ENCODE measurements at places on chromosomes 7 and 10.

DNA sequence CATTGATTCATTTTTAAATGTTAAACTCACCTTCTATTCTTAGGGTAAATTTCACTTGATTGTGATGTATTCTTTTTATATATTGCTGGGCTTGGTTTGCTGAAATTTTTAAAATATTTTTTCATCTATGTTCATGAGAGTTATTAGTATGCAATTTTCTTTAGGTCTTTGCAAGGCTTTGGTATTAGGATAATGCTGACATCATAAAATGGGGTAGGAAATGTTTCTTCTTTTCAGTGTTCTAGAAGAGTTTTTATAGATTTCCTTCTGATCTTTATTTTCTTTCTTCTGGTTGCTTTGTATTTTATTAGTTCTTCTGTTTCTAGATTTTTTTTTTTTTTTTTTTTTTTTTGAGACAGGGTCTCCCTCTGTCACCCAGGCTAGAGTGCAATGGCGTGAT is 56.3 kb downstream of the AHCYL2 start:
- DNase-seq: no peak

GRCh38 chr7:39132306-39132705 is 154.6 kb downstream of the POU6F2 start:
- no peak for DNase-seq

DNA sequence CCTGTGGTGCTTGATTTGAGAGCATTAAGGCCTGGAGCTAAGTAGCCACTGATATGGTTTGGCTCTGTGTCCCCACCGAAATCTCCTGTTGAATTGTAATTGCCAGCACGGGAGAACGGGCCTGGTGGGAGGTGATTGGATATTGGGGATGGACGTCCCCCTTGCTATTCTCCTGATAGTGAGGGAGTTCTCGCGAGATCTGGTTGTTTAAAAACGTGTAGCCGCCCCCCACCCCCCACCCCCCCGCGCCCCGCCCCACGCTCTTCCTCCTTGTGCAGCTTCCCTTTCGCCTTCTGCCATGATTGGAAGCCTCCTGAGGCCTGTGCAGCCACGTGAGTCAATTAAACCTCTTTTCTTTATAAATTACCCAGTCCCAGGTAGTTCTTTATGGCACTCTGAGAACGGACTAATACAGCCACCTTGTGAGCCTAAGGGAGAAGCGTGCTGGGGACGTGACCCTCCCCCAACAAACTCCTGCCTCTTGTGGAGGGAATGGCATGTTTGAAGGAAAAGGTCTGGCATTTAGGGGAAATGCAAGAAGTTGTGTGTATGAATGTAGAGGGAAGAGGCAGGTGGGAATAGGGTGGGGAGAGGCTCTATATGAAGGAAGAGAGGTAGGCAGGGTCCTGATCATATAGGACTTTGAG is 118.0 kb upstream of the KMT2C start:
- DNase-seq: no peak

DNA sequence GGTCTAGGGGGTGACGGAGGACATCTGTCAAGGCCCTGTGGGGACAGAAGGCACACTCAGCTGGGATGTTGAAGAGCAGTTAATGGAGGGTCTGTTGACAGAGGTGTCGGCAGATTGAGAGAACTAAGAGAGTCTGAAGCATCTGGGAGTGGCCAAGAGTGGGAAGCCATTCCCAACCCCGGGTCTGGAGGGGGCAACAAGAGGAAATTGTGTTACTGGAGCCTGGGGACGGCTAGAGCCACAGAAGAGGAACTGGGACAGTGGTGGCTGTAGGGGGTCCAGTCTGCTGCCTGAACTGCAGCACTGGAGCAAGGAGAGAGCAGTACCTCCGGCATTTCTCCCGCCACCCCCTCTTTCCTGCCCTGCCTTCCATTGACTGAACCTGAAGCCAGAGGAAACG is 136.6 kb downstream of the CHN2 start:
- no peak for DNase-seq

DNA sequence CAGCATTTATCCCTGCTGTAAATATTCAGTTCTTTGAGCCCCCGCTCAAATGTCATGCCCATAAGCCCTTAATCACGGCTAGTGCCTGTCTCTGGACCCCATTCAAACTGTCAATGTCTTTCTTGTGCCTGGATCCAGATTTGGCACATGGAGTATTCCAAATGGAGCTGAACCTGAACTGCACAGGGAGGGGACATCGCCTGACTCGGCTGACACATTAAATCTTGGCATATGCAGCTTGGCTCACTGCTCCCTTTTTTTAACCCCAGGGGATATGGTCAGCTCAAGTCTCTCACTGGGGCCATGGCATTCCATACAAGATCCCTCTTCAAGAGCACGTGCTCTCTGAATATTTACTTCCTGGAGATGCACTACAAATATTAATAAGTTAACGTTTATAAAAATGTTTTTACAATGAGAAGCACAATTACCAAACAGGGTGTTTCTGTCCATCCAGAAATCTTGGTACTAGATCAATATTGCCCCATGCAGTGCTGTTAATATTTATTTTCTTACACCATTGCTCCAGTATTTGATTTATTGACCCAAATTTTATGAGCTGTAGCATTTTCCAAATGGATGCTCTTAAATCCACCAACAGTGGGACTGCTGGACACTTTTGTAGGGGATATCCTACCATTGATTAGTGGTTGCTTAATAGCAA is 57.4 kb downstream of the FGFR2 start:
- DNase-seq: no peak

GRCh38 chr7:150847536-150847935 is 4.8 kb upstream of the AOC1 start:
- DNase-seq: no peak

- DNase-seq: no peak
Observed at GRCh38 chr10:80064120-80064886, 14.2 kb upstream of the TMEM254 start.

DNA sequence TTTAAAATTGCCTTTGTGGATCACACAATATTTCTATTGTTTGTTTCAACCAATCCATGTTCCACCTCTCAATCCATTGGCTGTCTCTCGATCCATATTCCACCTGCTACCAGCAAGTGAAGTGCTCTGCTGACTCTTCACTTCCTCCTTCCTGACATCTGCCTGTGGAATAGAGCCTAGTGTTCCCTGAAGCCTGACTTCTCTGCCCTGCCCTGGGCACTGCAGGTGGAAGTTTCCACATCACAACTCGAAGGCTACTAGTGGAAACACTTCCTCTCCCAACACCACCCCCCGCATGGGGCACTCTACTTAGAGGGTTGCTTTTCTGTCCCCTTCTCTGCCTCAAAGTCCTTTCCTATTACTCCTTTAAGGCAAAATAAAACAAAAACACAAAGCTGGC is 563.8 kb upstream of the IGFBP3 start:
- no peak for DNase-seq

DNA sequence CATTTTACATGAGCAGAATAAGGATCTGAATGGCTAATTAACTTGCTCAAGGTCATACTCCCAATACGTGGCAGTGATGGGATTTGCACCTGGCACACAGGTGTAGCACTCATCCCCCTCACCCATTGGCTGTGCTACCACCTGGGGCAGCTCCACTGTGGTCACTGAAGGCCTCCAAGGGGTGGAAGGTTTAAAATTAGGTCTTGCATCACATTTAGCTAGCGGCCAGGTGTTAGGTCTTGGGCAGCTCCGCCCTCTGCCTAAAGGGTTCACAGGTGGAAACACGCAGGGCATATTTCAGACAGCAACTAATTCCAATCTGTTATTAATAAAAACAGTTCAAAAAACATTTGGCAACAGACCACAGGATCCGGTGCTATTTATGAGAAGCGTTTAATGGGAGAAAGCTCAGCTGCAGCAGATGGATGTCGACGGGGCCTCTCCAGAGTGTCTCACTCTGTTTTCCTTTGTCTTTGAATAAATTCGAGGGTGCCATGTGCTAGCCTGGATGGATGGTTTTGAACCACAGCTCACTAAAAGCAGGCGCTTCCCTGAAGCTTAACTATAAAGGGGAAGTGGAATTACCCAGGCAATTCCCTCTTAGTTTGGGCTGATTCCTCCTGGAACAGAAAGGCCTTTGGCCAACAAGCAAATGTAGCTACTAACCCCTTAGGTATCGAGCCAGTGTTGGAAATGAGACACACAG is 1017.6 kb downstream of the TYW1 start:
- DNase-seq: no peak

DNA sequence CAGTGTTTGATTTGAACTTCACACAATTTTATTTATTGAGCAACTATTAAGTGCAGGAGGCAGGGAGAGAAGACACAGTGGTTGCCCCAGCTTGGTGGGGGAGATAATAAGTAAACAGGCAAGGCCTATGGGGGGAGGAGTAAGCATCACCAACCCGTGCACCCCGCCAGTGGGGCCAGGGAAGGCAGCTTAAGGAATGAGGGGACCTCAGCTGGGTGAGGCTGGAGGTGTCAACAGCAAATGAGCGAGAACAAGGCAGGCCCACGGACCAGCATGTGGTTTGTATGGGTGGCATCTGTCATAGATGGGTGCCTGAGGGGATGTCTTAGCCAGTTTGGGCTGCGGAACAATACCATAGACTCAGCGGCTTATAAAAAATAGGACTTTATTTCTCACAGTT is 24.1 kb upstream of the CRHR2 start:
- DNase-seq: no peak

DNA sequence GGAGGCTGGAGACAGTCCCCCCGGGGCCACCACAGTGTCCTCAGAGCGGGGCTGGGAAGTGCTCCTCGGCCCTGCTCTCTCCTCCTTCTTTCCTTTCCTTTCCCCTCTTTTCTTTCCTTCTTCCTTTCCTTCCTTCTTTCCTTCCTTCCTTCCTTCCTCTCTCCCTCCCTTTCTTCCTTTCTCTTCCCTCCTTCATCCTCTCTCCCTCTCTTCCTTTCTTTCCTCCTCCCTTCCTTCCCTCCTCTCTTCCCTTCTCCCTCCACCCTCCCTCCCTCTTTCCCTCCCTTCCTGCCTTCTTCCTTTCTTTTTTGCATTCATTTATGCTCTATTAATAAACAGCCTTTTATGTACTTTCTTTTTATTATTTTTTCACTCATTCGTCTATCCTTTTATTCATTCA is 127.1 kb upstream of the TCERG1L start:
- no peak for DNase-seq

- no peak for DNase-seq
Observed at GRCh38 chr7:45007571-45008328, 7.7 kb downstream of the CCM2 start.

- DNase-seq: no peak
Observed at GRCh38 chr10:102935505-102935904, 17.4 kb downstream of the CNNM2 start.

- no peak for DNase-seq
Observed at GRCh38 chr10:68239596-68240150, 7.8 kb upstream of the ATOH7 start.

- no peak for DNase-seq
Observed at GRCh38 chr10:7161484-7162250, 249.2 kb downstream of the SFMBT2 start.

- no peak for DNase-seq
Observed at GRCh38 chr7:37769291-37769690, 79.1 kb upstream of the NME8 start.

DNA sequence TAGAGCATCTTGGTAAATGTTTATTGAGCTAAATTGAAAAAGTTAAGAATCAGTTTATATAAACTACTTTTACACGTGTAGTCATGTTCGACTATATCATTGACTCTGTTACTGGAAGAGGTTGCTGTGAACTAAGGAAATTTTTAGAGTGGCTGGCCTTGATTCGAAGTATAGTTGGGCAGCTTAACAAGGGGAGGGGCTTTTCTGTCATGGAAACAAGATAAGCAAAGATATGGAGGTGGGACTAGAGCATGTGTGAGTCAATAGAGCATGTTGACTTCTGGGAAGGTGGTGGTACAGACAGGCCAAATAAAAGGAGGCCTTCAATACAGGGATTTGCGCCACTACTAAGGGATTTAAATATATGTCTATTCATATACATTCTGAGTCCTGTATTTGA is 7.6 kb downstream of the ATP5F1C start:
- DNase-seq: no peak

DNA sequence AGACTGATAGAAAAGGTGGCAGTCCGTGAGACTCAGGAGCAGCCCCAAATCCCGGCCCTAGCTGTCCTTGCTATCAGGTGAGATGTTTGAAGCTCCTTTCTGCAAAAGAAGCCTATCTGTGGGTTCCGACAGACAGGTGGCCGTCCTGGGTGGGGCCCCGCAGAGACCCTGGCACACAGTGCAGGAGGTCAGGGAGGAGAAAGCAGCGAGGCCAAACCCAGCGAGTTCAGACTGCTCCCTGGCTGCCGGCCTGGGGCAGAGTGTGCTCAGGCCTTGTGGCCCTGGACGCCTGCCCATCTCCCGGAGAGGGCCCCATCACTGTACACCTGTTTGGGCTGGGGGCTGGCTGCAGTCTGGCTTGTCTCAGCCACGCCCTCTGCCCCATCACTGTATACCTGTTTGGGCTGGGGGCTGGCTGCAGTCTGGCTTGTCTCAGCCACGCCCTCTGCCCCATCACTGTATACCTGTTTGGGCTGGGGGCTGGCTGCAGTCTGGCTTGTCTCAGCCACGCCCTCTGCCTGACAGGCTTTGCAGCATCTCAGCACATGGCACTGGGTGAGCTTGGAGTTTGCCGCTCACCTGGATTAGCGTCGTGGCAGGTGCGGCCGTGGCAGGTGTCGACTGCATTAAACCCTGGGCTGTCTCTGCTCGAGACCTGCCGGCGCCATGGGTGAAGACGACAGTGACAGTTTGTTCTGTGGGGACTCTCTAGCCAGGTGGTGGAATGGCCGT is 11.8 kb upstream of the PRKAR1B start:
- no peak for DNase-seq

DNA sequence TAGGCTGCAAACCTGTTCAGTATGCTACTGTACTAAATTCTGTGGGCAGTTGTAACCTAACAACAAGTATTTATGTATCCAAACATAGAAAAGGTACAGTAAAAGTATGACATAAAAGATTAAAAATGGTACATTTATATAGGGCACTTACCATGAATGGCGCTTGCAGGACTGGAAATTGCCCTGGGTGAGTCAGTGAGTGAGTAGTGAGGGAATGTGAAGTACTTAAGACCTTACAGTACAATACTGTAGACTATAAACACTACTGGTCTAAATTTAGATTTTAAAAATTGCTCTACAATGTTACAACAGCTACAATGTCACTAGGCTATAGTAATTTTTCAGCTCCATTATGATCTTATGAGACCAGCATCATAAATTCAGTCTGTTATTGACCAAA is 146.0 kb upstream of the GNAI1 start:
- no peak for DNase-seq

DNA sequence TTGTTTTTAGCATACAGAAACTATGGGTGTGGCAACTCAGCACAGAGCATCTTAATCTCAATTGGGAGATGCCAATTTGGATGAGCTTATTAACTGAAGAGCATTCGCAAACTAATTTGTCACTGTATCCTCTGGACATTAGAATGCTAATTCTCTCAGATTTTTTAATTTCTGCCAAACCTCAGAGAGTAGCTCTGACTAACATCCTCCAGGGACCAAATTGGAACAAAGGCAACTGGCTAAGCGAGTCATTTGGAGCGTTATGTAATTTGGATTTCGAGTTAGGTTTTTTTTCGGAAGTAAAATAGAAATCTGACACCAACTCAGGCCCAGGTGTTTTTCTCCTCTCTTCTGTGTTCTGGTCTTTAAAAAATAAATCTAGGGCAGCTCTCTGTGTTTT is 201.9 kb downstream of the BMPER start:
- DNase-seq: no peak

GRCh38 chr10:75319274-75319673 is 82.3 kb downstream of the ZNF503 start:
- DNase-seq: no peak

All from NCI-H1417 treated with DMSO at 0.1 percent for 48 hours (cell line).